ENCODE measurements at places on chromosomes 6 and 20. TPM values are rescaled to one million over a fixed set of nuclear protein-coding genes. Genes with fewer than 3 reads are reported as not detected.

Gene HCRTR2
- total RNA-seq: not detected

DNA sequence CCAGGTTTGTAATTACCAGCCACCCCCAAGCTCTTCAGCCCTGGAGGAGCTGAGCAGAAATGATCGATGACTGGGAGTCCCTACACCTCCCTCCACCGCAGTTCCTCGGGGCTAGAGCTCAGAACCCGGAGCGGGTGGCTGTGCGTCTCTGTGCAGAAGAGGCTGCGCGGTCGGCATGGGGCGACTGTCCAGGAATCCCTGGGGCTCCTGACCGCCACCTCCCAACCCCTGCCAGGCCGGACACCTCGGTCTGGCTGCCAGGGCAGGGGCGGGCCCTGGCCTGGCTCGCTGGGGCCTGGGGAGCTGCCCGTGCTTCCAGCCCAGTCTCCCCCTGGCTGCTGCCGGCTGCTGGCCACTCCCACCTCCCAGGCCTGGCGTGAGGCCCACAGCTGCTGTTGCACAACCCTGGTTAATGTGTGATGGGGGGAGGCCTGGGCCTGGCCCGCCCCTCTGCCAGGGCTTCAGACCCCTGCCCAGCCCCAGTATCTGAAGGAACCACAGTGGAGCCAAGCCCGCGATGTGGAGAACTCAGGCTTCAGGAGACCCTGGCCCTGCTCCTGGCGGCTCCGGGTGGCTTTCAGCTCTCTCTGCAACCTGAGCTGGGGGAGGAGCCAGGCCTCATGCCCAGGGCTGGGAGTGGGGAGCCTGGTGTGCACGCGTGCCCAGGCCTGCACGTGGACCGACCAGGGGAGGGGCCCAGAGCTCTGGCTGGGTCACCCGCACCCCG lies 1.2 kb downstream of the SLC2A4RG start:
- no peaks in the 10 kb centered on the region for H3K27me3 ChIP-seq
- H3K36me3 ChIP-seq: peaks cover 36% of the 10 kb centered on the region
- peaks cover 41% of the 10 kb centered on the region for H3K4me1 ChIP-seq
- peak overlapping the region; percentile 73 for H3K4me3 ChIP-seq
- H3K27ac ChIP-seq: peak overlapping the region; percentile 85

Gene TMEM200A
- total RNA-seq: 4.3 TPM

DNA sequence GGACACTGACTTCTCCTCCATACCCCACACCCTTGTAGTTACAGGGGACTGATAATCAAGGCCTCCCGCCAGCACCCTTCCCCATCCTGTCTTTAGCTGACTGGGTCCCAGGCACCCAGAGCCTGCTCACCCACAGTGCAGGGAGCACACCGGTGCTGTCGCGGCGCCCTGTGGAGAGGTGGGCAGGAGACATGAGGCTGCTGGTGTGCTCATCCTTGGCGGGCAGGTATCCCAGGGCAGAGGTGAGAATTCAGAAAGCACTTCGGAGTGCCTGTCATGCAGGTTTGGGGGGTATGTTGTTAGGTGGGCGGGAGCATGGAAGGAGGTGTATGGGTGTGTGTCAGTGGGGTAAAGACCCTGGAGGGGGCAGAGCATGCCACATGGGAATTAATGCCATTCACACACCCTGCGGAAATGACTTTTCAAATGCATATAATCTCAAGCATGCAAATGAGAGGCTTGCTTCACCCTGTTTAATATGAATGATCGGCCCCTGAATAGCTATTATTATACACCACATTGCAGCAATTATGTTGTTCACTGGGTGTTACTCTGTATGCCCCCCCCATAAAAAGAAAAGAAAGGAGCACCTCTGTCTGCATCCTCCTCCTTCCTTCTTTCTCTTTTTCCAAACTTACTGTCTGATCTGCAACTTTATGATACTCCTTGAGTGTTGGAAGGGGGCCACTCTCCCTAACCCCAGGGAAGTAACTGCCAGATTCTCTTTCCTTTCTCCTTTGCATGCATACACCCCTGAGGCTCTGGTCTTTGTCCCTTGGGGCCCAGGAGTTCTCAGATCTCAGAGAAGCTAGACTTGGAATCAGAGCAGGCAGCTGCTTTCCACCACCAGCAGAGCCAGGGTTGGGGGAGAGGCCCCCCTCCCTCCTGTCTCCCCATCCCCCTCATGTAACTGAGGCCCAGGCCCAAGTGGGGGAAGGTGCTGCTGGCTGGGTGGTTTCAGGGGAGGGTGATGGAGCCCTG lies 16.0 kb downstream of the FOXP4 start:
- H3K4me3 ChIP-seq: no peak overlapping the region
- H3K36me3 ChIP-seq: peaks cover 27% of the 10 kb centered on the region
- no peaks in the 10 kb centered on the region for H3K27me3 ChIP-seq
- no peak overlapping the region for H3K27ac ChIP-seq
- peaks cover 30% of the 10 kb centered on the region for H3K4me1 ChIP-seq

- DNase-seq: no peak
- peaks cover 29% of the 10 kb centered on the region for H3K4me1 ChIP-seq
- no peak overlapping the region for H3K4me3 ChIP-seq
- peak overlapping the region; percentile 46 for H3K27ac ChIP-seq
- H3K36me3 ChIP-seq: no peaks in the 10 kb centered on the region
- H3K27me3 ChIP-seq: peaks cover 4% of the 10 kb centered on the region
These were observed 5.1 kb downstream of the C6orf132 start for GRCh38 chr6:42137194-42137753.

DNA sequence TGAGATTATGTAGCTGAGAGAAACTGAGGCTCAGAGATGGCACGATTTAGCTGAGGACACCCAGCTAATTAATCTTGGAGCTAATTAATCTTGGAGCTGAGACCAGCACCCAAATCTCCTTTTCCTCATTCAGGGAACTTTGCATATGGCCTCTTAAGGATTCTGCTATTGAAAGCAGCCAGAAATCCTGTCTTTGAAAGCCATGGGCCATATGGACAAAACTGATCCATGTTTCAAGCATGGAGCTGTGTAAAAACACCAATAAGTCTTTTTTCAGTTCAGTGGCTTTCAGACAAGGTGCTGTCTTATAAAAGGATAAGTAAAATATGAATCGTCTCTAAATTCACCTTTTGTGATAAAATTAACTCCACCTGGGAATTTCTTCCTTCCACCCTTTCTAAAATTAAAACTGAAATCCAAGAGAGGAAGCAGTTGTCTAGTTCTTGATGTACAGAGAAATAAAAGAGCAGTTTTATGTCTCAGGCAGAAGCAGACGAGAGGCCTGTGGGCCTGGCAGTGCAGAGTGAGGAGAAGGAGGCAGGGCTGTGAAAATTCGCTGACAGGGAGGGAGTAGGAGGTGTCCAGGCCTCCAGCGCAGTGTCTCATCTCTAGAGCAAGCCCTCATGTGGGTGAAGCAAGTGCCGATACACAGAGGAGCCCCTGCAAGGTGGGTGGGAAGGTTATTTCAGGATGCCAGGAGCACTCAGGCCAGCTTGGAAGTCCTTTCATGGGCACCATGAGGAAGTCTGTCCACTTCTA lies 266.9 kb downstream of the UST start:
- no peaks in the 10 kb centered on the region for H3K4me1 ChIP-seq
- no peak for DNase-seq
- H3K27ac ChIP-seq: no peak overlapping the region

Data from lower lobe of right lung (tissue), 2 donors.